ENCODE measurements at places on chromosomes 5 and 9.

- H3K36me3 ChIP-seq = no peaks in the 10 kb centered on the region
- peak within 1 kb of the TSS; percentile 98 for H3K4me3 ChIP-seq
- H3K4me1 ChIP-seq = peaks cover 23% of the 10 kb centered on the region
- peak; percentile 81 for DNase-seq
- peaks cover 11% of the 10 kb centered on the region for H3K27me3 ChIP-seq
Measured at GRCh38 chr9:104927912-104928740, at the start of gene ABCA1. Gene ABCA1, minus strand, starts transcription at chr9:104928155. Its CDS starts 24,476 bp downstream, at chr9:104903679.

DNA sequence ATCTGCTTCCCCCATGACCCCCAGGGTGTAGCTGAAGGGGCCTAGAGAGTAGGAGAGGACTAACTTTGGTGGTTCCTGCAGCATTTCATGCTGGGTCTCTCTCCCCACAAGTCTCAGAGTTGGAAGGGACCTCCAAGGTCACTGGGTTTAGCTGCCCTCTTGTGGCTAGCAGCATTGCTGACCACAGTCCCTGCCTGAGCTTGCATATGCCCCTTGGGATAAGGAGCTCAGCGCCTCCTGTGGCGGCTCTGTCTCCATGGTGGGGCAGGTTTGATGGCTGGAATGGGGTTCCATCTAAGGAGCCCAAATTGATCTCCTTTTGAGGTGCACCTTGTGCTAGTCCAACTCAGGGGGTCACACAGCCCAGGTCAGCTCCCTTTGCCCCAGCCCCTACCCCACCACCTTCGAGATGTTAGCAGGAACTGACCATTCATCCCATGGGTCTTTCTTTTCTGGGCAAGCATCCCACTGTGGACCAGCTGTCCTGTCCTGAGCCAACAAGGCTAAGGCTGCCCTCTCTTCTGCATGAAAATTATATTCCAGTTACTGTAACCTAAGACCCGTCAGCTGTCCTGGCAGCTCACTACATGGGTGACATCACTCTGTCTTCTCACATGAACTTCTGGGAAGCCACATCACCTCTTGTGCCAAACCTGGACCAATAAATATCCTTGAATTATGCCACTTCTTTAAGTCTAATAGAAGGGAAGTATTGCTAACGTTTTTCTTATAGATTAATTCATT, 196.2 kb downstream of the HSPA4 start:
- peaks cover 43% of the 10 kb centered on the region for H3K4me1 ChIP-seq
- no peak overlapping the region for H3K27ac ChIP-seq
- DNase-seq = peak; percentile 56
- peaks cover 12% of the 10 kb centered on the region for H3K27me3 ChIP-seq
- H3K36me3 ChIP-seq = no peaks in the 10 kb centered on the region
- no peak overlapping the region for H3K4me3 ChIP-seq

GRCh38 chr5:174972291-174972690, 247.9 kb downstream of the MSX2 start:
- no peaks in the 10 kb centered on the region for H3K36me3 ChIP-seq
- DNase-seq = no peak
- H3K27ac ChIP-seq = no peak overlapping the region

DNA sequence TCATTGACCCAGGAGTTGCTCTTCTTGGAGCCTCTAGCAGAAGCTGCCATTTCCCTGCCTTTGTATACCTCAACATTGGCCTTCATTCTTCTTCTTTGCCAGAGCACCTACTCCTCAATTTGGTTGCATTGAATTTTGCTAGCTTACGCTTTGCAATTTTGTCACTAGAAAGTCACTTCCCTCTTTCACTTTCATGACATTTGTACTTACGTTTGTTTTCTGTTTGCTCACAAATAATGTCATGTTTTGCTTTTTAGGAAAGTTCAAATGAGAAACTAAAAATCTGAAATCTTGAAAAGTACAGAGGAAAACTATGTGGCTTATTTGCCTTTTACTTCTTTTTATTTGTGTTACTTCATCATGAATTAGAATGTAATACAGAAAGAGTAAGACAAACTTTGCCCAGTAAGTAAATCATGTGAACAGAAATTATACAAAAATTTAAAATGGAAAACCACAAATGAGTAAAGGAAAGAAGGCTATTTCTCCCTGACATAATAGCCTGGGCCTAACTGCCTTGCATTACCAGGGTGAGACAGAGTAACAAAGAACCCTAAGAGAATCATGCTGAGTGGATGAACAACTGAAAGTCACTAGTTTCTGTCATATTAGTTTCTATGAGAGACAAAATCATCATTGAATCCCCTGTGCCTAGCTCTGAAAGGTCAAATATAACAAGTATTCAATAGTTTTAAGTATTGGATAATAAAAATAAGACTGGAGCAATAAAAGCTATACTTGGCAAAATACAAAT, 7.4 kb upstream of the IFNA1 start:
- peaks cover 8% of the 10 kb centered on the region for H3K27me3 ChIP-seq
- H3K4me1 ChIP-seq = peaks cover 5% of the 10 kb centered on the region
- H3K36me3 ChIP-seq = no peaks in the 10 kb centered on the region
- no peak overlapping the region for H3K27ac ChIP-seq
- no peak overlapping the region for H3K4me3 ChIP-seq

DNA sequence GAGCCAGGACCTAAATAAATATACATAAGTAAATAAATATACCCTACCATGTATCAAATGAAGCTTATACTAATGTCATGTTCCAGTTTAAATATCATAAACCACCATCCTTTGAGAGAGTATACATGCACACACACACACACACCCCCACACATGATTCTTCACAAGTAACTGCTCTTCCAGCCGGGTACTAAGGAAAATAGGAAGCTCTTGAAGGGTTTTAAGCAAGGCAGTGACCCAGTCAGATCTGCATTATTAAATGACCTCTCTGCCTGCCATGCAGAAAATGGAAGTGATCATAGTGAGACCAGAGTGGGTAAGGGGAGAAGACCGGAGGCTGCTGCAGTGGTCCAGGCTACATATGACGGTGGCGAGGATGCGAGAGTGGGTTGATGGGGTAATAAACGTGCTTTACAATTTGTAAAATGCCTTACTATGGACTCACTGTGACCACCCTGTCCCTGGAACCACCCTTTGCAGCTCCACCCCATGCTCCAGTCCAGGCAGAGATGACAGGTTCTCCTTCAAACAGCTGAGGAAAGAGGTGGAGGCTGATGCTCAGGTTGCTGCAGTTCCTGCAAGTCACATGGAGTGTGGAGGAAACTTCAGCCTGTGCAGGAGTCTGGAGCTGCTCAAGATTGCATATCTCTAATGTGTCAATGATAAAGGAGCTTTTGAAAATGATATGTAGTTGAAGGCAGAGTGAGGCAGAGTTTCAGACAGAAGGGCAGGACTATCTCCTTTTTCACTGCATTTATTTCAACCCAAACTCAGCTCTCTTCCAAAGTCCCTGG, 38.8 kb upstream of the NDFIP1 start:
- H3K4me3 ChIP-seq = no peak overlapping the region
- peaks cover 10% of the 10 kb centered on the region for H3K4me1 ChIP-seq
- no peak for DNase-seq

DNA sequence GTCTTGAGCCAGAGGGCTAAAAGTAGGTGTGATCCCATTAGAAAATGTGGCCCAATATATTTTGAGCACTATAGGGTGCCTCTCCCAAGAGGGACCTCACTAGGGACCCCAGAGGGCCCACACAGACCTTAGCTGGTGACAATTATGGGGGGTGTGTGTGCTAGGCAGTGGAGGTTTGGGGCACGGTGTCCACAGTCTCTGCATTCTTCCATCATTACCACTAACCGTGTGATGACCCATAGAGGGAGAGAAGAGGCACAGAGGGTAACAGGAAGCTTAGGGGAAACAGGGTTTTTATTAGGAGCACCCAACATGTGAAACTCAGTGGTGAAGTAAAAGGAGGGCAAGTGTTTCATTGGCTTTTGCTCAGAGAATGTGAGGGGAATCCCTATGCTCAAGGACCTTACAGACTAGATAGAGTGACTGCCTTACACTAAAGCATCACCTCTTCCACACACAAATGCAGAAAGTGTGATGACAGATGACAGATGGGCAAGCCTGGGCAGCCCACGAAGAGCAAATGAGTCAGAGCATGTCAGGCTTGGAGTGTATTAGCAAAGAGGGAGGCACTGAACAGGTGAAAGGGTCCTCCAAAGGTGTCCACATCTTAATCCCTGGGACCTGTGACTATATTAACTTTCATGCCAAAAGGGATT, 2.5 kb upstream of the ACTL7A start:
- H3K27me3 ChIP-seq = peaks cover 3% of the 10 kb centered on the region
- H3K27ac ChIP-seq = peak overlapping the region; percentile 62
- H3K36me3 ChIP-seq = no peaks in the 10 kb centered on the region
- no peak overlapping the region for H3K4me3 ChIP-seq
- H3K4me1 ChIP-seq = no peaks in the 10 kb centered on the region

GRCh38 chr5:175867587-175868347, 3.6 kb upstream of the CPLX2 start:
- H3K4me3 ChIP-seq = no peak overlapping the region
- DNase-seq = no peak
- no peak overlapping the region for H3K27ac ChIP-seq
- H3K27me3 ChIP-seq = peaks cover 46% of the 10 kb centered on the region
- no peaks in the 10 kb centered on the region for H3K36me3 ChIP-seq

DNA sequence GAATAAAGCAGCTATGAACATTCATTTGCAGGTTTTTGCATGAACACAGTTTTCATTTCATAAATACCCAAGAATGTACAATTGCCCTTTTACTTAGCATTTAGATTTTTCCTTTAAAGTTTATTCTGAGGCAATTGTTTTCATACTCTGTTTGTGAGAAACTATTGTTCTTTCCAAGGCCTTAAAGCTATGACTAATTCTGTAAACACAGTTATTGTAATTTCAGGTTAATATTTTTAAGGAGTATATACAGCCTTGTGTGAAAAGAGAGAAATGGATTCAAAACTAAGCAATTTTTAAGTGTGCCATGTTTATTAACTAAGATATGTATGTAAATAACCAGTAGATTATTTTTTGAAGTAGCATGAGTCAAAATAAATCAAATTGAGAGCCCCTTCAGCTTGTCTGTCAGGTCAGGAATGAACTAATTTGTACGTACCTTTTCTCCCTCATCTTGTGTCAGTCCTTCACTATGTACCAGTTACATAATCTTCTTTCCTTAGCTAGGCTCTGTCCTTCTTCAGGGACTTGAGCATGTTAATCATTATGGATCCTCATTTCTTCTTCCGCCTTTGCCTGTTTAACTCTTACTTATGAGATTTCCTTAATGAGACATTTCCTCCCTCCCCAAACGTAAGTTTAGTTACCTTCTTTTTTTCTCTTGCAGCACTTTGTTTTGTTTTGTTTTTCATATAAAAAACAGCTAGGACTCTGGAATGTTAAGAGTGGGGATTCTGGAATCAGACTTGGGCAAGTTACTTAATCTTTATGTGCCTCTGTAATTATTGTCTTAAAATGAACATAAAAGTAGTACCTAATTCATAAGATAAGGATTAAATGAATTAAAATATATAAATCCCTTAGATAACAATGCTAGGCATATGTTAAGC, 63.6 kb downstream of the NIPBL start:
- H3K36me3 ChIP-seq = peaks cover 25% of the 10 kb centered on the region
- peak overlapping the region; percentile 29 for H3K27ac ChIP-seq
- DNase-seq = no peak
- H3K27me3 ChIP-seq = no peaks in the 10 kb centered on the region

DNA sequence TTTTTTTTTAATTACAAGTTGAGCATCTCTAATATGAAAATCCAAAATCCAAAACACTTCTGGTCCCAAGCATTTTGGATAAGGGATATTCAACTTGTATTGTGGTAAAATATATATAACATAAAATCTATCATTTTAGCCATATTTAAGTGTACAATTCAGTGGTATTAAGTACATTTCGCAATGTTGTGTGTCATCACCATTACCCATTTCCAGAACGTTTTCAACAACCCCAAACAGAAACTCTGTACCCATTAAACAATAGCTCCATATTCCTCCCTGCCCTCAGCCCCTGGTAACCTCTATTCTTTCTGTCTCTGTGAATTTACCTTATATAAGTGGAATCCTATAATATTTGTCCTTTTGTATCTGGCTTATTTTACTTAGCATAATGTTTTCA, 24.9 kb downstream of the TICAM2 start:
- H3K4me3 ChIP-seq = no peak overlapping the region
- H3K27me3 ChIP-seq = no peaks in the 10 kb centered on the region
- H3K36me3 ChIP-seq = peaks cover 5% of the 10 kb centered on the region
- no peaks in the 10 kb centered on the region for H3K4me1 ChIP-seq
- H3K27ac ChIP-seq = no peak overlapping the region

GRCh38 chr5:17991775-17992174, 357.5 kb downstream of the TAF11L14 start:
- H3K4me1 ChIP-seq = no peaks in the 10 kb centered on the region
- no peak overlapping the region for H3K27ac ChIP-seq
- no peak overlapping the region for H3K4me3 ChIP-seq
- no peak for DNase-seq
- H3K36me3 ChIP-seq = no peaks in the 10 kb centered on the region

DNA sequence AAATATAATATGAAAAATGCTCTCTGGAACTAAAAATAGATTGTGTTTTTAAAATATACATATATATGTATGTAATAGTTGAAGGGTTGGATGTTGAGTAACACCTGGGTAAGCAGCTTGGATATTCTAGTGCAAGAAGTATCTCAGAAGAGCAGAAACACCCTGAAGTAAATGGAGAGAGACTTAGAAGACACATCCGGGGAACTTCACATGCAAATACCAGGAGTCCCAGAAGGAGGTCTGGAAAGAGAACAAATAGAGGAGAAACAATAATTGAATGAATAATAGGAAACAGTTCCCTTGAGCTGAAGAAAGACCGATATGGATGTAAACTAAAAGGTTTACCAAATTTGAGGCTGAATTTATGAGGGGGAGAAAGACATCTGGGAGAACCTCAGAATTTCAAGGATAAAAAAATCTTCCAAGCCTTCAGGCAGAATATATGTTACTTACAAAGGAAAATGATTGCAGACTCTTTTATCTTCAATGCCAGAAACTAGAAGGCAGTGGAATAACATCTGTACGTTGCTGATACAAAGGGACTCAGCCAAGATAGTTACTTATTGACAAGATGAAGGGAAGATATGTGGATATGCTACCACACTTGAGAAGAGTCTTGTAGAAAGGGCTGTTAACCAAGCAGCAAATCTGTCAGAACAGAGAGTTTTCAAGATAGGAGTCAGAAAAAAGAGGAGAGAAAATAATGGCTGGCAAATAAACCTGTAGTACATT, 42.7 kb downstream of the HSDL2 start:
- no peaks in the 10 kb centered on the region for H3K4me1 ChIP-seq
- no peaks in the 10 kb centered on the region for H3K27me3 ChIP-seq
- H3K36me3 ChIP-seq = peaks cover 9% of the 10 kb centered on the region
- no peak for DNase-seq
- H3K4me3 ChIP-seq = no peak overlapping the region

DNA sequence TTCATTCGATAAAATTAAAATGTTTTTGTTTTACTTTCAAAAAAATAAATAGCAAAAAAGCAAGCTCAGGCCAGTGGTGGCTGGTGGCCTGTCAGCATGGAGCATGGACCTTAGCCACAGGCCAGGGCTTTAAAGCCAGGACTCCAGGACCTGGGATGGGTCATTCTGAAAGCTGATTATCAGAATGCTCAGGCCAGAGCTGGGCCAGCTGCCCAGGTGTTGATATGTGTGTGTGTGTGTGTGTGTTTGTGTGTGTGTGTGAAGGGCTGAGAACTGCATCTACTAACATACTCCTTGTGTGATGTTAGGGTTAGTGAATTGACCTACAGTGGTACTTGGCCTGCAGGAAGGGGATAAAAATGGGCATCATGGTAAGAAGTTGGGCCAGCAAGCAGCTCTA, 21.5 kb downstream of the PALM2AKAP2 start:
- H3K27me3 ChIP-seq = peaks cover 4% of the 10 kb centered on the region
- no peak overlapping the region for H3K27ac ChIP-seq
- no peak for DNase-seq

Measured in nephron progenitor cell (in vitro differentiated cells).